ENCODE measurements at places on chromosomes 13 and 19.

GRCh38 chr13:47480121-47480520 lies 521.0 kb downstream of the SUCLA2 start:
- DNase-seq = no peak

DNA sequence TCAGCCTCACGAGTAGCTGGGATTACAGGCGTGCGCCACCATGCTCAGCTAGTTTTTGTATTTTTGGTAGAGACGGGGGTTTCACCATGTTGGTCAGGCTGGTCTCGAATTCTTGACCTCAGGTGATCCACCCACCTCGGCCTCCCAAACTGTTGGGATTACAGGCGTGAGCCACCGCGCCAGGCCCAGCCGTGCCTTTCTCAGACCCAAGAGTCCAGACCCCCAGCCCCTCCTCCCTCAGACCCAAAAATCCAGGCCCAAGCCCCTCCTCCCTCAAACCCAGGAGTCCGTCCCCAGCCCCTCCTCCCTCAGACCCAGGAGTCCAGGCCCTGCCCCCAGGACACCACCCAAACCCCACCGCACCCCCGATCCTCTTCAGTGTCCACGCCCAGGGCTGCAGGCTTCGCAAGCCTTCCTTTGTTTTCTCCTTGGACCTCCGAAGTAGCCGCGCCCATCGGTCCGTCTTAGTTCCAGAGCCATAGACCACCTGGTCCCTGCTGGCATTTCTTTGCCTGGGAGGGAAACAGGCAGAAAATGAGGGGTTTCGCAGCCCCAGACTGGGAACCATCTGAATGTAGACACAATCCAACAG lies 3.7 kb downstream of the TMC4 start:
- DNase-seq = no peak

- DNase-seq = no peak
Measured at GRCh38 chr19:24099829-24100228, 12.8 kb downstream of the ZNF254 start.

DNA sequence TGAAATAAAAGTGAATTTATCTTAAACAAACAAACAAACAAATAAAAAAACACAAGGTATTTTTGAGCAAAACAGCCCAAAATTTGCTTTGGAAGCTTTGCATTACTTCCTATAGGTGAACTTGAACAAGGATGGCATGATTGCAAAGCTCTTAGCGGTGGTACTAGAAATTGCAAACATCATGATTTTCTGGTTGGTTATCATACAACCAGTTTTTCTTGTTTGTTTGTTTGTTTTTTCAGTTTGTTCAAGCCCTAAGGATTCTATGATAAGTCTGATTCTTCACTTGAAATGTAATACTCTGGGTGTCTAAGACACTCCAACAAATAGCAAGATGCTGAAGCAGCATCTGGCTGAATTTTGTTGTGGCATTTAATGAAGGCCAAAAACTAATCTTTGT lies 15.9 kb downstream of the DCLK1 start:
- DNase-seq = no peak

GRCh38 chr19:17796013-17796837 lies 1.3 kb downstream of the B3GNT3 start:
- DNase-seq = no peak

DNA sequence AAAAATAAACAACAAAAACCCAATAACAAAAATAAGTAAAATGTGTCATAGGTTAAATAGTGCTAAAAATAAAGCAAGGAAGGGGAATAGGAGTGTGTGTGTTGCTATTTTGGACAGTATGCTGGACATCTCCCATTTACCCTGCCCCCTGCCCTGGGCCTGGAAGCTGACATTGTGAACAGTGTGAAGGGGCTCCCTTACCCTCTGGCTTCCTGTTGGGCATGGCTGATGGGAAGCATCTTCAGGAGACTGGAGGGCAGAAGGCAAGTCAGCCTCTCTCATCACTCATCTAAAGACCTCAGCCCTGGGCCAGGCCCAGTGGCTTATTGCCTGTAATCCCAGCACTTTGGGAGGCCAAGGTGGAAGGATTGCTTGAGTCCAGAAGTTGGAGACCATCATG lies 26.7 kb downstream of the KCTD15 start:
- no peak for DNase-seq

GRCh38 chr19:45973553-45974338 lies at the start of gene NOVA2:
TSS of gene NOVA2 (minus strand) at chr19:45973865. CDS start at chr19:45973351, 514 bp downstream.
- no peak for DNase-seq

- DNase-seq = no peak
Measured at GRCh38 chr13:23254506-23254905, 73.7 kb downstream of the SGCG start.

- DNase-seq = no peak
Measured at GRCh38 chr19:6312018-6312417, 21.4 kb downstream of the ACER1 start.

DNA sequence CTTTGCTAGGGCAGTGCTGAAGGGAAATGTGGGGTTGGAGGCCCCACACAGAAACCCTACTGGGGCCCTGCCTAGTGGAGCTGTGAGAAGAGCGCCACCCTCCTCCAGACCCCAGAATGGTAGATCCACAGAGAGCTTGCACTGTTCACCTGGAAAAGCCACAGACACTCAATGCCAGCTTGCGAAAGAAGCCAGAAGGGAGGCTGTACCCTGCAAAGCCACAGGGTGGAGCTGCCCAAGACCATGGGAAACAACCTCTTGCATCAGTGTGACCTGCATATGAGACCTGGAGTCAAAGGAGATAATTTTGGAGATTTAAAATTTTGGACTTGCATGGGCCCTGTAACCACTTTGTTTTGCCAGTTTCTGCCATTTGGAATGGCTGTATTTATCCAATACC lies 615.4 kb upstream of the MIR17HG start:
- no peak for DNase-seq

DNA sequence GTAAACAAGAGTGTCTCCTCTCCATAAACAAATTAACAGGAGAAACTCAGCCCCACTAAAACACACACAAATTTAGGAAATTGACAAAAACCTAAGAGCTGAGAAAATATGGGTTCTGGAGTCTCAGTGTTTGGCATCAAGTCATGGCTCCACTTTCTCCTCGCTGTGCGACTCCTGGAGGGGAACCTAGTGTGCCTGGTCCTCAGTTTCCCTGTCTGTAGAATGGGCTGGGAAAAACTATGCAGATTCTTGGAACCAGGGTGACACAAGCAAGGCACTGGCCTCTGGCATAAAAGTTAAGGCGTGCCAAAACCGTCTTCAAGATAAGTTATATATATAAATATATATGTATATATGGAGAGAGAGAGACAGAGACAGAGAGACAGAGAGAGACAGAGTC lies 83.9 kb downstream of the INSR start:
- DNase-seq = no peak

- DNase-seq = no peak
Measured at GRCh38 chr19:8261881-8262280, 46.3 kb downstream of the CD320 start.

- DNase-seq = no peak
Measured at GRCh38 chr13:113369881-113370280, 6.0 kb upstream of the GRTP1 start.

DNA sequence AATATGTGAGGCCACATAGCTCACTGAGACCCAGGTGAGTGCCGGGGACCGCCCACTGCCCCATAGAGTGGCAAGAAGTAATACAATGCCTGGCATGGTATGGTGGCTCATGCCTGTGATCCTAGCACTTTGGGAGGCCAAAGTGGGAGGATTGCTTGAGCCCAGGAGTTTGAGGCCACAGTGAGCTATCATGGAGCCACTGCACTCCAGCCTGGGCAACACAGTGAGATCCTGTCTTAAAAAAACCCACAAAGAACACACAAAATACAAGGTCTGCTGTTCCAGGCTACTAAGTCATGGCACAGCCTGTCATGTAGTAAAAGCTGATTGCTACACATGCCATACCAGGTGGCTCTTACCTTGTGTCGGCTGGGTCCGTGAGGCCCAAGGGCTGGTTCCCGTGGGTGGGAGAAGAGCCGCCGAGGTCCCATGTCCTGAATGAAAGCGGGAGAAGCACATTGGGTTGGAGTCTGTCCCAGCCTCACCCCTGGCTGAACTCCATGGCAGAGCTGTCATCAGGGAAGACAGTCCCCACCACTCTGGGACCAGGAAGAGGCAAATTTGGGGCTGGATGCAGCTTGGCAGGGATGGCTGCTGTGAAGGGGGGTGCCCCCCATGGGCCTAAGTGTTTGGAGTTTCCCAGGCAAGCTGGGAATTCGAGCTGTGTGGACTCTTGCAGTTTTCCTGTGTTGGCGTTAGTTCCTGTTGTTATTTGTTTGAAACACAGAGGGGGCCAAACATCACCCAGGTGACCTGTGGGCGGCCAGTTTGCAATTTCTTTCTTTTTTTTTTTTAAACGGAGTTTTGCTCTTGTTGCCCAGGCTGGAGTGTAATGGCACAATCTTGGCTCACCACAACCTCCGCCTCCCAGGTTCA lies 3.2 kb upstream of the FDX2 start:
- no peak for DNase-seq

DNA sequence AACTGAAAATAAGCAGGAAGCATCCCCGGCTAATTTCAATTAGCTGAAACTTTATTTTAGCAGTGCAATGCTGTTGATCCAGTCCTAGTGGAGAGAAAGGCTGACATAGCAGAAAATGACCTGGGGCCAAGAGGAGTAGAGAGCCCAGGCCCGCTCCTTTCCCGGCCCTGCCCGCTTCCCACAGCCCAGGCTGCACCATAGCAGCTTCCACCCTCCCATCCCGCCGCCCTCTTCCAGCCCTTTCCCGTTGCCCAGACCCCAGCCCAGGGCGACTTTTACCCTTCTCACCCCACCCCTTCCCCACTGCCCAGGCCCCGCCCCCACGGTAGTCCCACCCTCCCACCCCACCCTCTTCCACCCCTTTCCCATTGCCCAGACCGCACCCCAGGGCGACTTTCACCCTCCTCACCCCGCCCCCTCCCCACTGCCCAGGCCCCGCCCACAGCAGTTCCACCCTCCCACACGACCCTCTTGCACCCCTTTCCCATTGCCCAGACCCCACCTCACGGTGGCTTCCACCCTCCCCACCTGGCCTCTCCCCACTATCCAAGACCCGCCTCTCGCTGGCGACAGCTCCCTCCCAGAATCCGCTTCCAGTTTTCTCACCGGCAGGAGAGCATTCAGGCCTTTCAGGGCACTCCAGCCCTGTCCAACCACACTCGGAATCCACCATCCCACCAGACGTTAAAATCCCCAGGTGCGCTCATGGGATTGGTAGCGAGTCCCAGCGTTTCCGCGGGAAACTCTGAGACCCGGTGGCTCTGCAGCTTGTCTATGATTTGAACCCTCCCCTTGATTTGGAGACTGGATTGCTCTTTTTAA lies 8.3 kb downstream of the ZNF160 start:
- DNase-seq = no peak

GRCh38 chr13:72849571-72849970 lies 67.6 kb downstream of the PIBF1 start:
- DNase-seq = no peak

DNA sequence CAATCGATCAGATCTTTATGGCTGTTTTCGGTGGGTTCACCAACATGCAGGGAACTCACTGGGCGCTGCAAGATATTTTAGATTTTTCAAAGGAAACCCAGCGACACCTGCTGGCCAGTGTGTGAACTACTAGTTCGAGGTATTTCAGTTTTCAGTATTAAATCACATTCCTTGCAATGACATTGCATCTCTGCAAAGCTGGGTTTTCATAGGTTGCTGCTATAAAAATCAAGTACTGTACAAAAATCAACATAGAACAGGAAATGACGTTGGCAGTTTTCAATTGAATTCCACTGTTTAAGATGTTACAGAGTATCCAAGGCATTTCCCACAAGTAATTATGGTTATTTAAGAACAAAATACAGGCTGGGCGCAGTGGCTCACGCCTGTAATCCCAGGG lies 17.6 kb downstream of the LIG1 start:
- DNase-seq = peak; percentile 36

GRCh38 chr13:78603240-78603957 lies at the start of gene POU4F1:
TSS of gene POU4F1 (minus strand) at chr13:78603552. CDS start at chr13:78603326, 226 bp downstream.
- peak; percentile 57 for DNase-seq
